GM12878 (cell line): ENCODE measurements at places on chromosomes 1 and 21. TPM values are rescaled to one million over a fixed set of nuclear protein-coding genes. Genes with fewer than 3 reads are reported as not detected.
A peak's percentile ranks its signal among the peaks of the same experiment; 100 is the strongest.

DNA sequence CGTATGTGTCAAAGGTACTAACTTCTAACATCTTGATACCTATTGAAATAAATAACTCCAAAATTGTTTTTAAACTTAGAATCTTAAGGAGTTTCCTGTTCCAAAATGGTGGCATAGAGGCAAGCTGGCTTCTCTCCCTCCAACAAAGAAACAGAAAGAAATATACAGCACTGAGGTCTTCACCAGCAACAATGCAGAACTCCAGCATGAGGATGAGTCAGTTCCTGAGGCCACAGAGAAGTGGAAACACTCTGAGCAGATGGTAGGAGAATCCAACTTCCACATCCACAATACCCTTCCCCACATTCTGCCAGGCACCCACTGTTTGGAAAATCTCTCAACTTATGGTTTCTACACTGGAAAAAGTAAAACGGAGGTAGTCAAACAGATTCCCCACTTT lies 12.2 kb upstream of the PPIH start:
- no peak for DNase-seq

- DNase-seq, result no peak
Observed at GRCh38 chr1:207803678-207804077, 51.8 kb downstream of the CD46 start.

KIF17 gene
- total RNA-seq, result 0.10 and 0.45 TPM in 2 replicates

- DNase-seq, result no peak
Observed at GRCh38 chr1:181483285-181484195, at the start of gene CACNA1E. Gene CACNA1E, plus strand, starts transcription at chr1:181483517. Its CDS starts 228 bp downstream, at chr1:181483745.

DNA sequence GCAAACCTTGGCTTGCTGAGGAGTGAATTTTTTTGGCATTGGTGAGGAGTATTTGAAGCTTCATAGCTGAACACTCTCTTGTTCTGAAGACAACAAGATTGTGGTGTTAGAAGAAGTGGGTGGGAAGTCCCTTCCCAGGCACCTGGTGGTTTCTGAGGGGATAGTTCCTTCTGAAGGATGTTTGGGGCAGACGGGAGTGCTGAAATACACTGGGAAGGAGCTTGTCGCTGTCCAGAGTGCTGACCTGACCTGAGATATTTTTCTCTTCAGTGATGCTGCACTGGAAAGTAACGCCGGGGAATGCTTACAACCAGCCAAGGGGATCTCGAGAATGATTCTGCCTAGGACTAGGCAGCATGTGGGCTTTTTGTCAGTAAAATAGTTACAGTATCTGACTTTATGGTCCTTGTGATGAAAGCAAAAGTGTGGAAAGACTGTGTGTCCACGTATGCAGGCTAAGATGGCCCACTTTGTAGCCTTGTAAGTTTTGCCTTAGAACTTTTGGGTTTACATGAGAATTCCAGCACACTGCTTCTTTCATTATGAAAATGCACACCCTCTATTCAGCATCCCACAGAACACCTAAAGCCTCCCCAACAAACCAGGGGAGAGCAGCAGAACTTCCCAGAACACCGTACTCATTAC lies 33.1 kb upstream of the NFASC start:
- DNase-seq, result no peak

DNA sequence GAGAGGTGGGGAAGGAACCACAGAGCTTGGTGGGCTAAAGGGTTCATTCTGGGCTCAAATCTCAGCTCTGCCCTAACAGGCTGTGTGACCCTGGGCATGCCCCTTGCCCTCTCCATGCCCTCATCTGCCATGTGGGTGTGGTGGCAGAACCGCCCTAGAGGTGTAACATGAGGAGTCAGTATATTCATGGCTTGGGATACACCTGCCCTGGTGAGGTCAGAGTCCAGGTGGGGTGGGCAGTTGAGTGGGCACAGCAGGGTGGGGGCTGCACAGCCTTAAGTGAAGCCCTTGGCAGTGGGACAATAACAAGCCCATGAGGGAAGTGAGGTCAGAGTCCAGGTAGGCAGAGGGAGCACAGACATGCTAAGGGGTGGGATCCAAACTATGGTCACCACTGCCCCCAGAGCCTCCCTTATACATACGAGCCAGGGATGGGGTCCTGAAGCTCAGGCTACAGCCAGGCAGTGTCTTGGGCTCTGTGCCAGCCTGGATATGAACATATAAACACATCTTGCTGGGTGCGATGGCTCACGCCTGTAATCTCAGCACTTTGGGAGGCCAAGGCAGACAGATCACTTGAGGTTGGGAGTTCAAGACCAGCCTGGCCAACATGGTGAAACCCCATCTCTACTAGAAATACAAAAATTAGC lies 59.0 kb upstream of the EFHD2 start:
- no peak for DNase-seq

TFAP2E gene
- total RNA-seq, result 0.85 and 0.93 TPM in 2 replicates

- DNase-seq, result peak; percentile 9
Observed at GRCh38 chr1:57137980-57138379, 172.2 kb upstream of the C8B start.

GSTM1 gene
- 32.4 and 33.5 TPM in 2 replicates for total RNA-seq

USH2A gene
- total RNA-seq, result not detected in 2 replicates

SMPDL3B gene
- 1.9 TPM in 2 replicates for total RNA-seq

DNA sequence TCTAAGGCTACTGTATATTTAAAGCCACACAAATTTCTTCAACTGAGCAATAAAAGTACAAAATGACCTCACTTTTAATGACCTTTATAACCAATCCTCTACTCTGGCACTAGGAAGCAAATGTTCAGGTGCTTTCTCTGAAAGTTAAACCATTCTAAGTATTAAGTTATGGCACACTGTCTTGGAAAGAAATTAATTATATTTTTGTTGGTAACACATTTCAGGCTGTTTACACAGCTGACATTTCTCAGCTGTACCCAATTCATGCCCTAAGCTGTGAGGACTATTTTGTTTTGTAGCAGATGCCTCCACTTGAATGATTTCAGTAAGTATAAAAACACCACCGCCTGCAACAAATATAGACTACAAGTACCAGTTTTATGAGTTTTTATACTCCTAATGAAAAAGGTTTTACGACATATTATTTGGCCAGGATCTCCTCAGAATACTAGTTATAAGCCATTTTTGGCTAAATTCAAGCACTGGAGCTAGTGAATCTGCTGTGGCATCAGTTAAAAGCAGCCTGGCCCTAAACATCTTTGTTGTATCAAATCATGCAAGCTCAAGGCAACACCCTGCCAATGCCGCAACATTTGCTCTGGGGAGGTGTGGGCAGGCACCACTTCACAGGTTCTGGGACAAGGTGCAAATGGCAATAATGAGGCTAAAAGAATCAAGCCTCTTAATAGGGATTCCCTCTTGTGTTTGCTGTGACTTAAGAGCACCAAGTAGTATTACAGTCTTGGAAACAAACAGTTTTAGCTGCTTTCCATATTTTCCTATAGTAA lies 228.4 kb upstream of the DMRTA2 start:
- DNase-seq, result no peak

DNA sequence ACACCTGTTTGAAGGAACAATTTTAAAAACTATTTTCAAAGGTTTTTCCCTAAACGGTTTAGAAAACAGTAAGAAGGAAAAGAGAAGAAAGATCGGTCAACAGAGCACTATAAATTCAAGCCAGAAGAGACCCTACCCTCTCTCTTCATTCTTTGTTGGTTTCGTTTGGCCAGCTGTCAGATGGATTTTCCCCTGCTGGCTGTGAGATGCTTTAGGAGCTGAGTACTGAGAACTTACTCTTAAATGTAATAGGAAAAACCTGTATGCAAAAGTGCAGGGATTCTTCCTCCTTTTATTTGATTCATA lies 1.3 kb upstream of the TXNIP start:
- no peak for DNase-seq

DNA sequence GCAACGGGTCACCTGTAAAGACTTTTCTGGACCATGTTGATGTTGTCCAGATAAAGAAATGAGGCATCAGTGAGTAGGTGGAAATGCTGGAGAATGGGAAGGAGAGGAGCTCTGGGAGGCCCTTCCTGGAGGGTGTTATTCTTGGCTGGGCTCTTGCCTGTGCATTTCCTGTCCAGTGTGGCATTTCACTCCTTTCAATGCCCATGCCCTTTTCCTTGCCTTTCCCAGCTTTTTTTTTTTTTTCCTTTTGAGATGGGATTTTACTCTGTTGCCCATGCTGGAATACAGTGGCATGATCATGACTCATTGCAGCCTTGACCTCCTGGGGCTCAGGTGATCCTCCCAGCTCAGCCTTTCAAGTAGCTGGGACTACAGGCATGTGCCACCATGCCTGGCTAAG lies 11.8 kb downstream of the NOS1AP start:
- DNase-seq, result no peak

TTC24 gene
- total RNA-seq, result 4.7 and 6.4 TPM in 2 replicates

DNA sequence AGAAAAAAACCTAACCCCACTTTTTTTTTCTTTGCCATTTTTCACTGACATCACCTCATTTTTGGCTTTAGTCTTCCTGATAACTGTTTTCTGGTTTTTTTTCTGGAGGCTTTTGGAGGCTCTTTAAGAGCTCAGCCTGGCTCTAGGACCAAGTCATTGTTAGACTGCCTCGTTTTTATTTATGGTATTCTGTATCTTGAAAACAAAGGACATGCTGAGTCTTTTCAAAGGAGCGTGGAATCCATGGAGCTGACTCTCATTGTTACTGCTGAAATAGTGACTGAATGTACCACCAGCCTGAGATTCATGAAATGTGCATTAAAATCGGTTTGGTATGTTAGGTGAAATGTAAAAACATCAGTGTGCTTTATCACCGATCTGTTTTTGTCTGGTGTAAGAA lies 28.0 kb downstream of the RASAL2 start:
- no peak for DNase-seq

GRCh38 chr1:107413546-107413945 lies 272.7 kb downstream of the NTNG1 start:
- no peak for DNase-seq
